ENCODE measurements at places on chromosomes 11 and 22.

DNA sequence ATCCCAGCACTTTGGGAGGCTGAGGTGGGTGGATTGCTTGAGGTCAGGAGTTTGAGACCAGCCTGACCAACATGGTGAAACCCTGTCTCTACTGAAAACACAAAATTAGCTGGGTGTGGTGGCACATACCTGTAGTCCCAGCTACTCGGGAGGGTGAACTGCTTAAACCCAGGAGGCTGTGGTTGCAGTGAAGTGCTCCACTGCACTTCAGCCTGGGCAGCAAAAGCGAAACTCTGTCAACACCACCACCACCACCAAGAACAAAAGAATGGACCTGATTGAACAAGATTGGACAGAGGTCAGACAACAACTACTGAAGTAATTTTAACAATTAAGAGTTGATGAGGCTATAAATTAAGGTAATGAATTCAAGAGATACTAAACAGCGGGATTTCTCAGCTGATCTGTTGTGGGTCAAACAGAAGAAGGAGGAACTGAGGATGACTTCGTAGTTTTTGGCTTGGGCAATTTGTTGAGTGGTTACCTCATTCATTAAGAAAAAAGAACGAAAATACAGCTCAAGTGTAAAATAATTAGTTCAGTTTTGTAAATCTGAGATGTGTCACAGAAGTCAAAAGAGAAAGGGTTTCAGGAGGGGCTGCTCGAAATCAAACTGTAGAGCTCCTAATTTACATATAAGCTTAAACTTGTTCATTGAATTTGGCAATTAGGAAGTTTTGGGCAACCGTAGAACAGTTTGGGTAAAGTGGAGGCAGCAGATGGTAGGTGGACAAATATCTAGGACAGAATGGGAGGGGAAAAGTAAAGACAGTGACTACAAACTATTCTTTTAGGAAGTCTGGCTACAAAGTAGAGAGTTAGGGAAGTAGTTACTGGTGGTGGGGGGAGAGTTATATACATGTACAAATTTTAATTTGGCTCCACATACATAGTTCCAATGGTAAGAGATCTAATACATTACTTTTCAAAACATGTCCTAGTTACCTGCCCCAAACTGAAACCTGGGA is 4.5 kb downstream of the IL18 start:
- no peak for DNase-seq

- no peak for DNase-seq
Measured at GRCh38 chr11:48141475-48142122, 75.0 kb upstream of the OR4B1 start.

DNA sequence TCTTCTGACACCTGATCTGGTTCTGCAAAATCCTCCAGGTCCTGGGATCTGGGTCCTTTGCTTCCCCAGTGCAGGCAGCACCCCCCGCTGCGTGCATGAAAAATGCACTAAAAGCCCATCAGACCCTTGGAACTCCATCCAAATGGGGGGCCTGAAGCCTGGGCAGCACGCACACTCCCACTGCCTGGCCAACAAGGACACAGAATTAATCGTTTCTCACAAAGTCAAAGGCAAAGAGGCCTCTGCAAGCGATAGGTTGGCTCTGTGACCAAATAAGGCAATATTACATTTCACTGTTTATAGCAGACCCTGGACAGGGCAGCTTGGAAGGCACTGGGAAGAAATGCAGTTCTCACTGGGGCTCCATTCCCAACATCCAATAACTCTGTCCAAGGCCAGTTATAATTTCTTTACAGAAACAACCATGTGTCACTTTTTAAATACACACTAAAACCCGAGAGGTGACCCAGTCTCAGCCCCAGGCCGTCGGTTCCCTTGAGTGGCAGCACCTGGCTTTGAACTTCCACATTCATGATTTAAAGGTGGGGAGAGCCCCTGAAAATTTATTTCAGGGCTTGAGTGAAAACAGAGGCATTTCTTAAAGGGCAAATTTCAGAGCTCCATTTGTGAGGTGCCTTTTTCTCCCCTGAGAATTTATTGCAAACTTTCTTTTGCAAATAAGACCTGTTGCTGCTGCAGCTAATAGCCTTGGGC is 114.4 kb upstream of the ANO1 start:
- no peak for DNase-seq

GRCh38 chr11:114163830-114164401 is 104.4 kb downstream of the ZBTB16 start:
- DNase-seq, result peak; percentile 11

GRCh38 chr22:41308054-41308453 is 6.7 kb downstream of the ZC3H7B start:
- DNase-seq, result no peak

DNA sequence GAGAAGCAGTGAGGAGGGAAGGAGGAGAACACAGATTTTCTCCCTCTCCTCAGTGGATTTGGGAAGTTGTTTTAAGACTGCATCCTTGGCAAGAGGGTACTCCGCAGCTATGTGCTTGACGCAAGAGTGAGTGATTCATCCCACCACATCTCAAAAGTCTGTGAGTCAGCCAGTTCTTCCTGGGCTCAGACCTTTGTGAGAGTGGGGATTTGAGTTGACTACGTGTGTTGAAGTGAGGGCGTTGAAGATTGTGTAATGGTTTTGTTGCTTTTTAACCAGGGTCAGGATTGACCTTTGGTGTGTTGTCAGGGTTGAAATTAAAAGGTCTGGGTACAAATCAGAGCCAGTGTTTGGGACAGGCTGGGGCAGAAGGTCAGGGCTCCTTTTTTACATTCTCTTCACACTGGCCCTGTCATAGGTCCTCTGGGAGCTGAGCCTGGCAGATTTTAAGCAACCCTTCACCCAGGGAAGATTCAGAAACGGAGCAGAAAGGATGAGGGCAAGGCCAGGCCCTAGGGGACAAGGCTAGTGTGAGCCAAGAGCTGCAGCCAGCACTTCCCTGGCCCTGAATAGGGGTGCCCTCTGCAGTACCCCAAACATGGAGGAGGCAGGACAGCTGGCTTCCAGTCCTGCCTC is 4.2 kb upstream of the C11orf86 start:
- DNase-seq, result no peak

DNA sequence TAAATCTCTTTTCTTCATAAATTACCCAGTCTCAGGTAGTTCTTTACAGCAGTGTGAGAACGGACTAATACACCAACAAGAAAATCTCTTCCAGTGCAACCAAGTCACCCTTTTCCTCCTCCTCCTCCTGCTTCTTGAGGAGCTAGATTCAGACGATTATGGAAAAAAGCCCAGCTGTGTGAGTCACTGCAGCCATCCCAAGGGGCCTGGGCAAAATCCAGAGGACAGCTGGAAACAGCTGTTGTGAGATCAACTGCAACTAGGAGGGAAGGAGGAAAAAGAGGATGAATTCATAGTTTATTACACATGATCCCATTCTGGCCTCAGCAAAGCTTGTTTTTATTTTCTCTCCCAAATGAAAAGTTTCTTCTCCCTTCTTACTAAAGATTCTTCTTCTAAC is 32.9 kb downstream of the RBFOX2 start:
- DNase-seq, result no peak

- DNase-seq, result peak; percentile 24
Measured at GRCh38 chr11:96393753-96394348, 4.0 kb downstream of the JRKL start.

DNA sequence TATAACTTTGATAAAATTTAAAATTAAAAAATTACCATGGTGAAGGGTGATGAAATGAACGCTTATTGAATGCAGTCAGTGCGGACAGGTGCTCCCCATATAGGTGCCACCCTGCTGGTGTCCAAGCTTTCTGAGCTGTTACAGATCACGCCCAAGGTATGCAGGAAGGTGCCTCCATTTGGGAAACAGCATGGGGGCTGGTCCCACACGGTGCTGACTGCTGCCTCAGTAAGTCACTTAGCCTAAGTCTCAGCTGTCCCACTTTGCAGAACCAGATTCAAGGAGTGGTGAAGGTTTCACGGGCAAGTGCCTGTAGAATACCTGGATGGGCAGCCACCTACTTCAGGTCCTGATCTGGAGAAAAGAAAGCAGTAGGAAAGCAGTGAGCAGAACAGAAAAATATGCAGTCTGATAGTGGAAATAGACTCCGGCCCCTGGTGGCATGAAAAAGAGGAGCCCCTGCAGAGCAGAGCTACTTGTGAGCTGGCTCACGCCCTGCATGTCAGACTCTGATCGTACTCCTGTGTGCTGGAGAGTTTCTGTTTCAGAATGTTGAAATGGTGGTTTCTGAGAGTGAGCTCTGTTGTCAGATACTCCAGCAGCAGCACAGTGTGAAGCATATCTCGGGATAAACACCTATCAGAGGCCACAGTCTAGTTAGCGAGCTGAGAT is 33.2 kb downstream of the ADORA2A start:
- no peak for DNase-seq

DNA sequence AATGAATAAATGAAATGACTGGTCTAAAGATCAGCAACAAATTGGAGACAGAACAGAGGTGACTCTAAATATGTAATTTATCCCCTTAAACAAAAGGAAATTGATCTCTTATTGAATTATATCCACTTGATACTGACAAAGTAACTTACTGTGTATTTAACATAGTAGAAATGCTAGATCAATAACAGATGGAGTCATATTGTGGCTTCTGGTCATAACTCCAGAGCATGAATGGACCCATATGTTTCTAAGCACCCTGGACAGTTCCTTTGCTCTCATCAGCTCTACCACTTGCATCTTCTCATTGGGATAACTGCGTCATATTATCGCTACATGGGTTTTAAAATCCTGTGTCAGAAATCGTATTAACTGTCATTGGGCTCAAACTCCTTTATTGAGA is 222.3 kb downstream of the ETS1 start:
- DNase-seq, result no peak

DNA sequence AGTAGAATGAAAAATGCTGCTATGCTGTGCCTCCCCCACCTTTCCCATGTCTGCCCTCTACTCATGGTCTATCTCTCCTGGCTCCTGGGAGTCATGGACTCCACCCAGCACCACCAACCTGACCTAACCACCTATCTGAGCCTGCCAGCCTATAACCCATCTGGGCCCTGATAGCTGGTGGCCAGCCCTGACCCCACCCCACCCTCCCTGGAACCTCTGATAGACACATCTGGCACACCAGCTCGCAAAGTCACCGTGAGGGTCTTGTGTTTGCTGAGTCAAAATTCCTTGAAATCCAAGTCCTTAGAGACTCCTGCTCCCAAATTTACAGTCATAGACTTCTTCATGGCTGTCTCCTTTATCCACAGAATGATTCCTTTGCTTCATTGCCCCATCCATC is 14.9 kb upstream of the HBE1 start:
- DNase-seq, result no peak

GRCh38 chr11:48020092-48020755 is 39.9 kb downstream of the PTPRJ start:
- DNase-seq, result no peak

- no peak for DNase-seq
Measured at GRCh38 chr22:16957781-16958180, 50.2 kb downstream of the GAB4 start.

- no peak for DNase-seq
Measured at GRCh38 chr11:24697522-24698111, 200.8 kb downstream of the LUZP2 start.

DNA sequence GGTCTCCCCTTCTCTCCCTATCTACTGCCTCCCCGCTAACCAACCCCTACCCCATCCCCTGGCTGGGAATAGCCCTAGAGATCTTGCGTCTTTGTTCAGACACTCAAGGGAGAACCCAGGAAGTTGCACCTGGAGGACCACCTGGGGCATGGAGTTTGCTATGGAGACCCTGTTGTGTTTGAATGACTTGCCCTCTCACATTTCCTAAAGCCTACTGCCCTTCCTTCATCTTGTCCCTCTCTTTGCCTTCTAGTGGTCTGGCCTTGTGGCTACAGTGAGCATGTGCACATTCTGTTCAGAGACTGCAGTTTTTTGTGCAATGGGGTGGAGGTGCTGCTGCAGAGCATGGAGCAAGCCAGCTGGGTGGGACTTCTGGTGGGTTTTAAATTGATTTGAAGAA is 42.5 kb downstream of the ZNRF3 start:
- no peak for DNase-seq

DNA sequence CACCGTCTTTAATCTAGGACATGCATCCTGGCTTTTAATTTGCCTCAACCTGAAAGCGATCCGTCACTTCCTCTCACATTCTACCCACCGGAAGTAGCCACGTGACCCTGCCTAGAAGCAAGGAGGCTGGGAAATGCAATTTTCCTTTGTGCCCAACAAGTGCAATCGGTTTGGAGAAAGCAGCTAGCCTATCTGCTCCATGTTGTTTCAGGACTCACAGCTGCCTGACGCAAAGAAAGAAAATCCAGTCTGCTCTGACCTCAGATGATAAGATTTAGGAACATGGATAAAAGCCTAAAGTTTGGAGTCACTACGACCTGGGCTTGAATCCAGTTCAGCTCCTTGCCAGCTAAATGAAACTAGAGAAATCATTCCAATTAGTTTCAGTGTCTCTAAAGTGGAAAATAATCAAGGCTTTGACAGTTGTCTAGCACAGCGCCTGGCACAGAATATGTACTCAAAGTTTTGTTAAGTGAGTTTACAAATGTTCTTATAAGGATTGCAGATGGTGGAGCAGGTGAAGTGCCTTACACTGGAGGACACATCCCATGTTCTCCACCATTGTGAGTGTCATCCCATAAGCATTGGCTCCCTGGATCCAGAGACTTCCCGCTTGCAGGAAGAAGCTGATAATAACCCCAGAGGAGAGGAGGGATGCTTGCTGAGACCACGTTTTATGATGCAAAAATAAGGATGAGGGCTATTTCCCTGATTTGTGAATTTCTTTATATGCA is 553.7 kb downstream of the MN1 start:
- no peak for DNase-seq

- DNase-seq, result no peak
Measured at GRCh38 chr11:44728491-44728910, 1.7 kb downstream of the TSPAN18 start.

DNA sequence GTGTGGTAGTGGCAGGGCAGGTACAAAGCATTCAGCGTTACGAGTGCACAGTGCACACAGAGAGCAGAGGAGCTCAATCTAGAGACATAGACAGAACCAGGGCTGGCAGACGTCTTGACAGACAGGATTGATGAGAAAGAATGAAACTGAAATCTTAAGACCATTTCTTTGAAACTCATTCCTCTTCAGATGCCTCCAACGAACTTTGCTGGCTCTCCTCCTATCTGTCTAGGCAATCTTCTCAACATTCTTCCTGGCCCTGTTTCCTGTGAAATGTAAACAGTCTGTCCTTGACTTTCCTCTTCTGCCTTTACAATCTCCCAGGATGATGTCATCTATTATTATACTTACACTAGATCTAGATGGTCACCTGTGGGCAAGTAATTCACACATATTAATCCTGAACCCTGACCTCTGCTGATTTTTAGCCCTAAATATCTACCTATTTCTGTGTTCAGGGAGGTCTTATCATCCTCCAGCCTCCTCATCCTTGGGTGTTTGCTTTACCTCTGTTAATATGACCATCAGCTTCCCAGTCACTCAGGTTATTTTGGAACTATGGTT is 119.5 kb downstream of the ENTHD1 start:
- DNase-seq, result no peak
